NCI-H510A treated with DMSO at 0.1 percent for 48 hours (cell line): ENCODE measurements at places on chromosomes 2 and 18.

GRCh38 chr2:128262315-128263253 lies 56.1 kb downstream of the HS6ST1 start:
- no peak for DNase-seq

- no peak for DNase-seq
These were observed 67.5 kb upstream of the APCDD1 start for GRCh38 chr18:10386956-10387355.

DNA sequence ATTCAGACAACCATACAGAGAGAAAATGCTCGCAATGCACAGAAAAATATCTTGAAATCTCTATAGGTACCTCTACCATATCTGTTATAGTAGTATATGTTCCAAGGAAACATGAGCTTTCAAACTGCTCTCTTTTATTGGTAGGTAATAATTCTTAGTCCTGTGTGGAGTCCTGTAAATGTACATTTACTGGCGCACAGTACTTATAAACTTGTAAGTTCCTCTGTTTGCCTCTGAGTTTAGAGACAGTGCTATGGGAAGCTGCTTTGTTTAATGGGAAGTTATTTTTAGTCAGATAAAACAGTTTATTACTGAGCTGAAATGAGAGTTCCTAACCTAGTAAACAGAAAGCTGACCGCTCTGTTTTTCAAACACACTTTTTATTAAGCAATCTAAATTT lies 52.7 kb downstream of the CCDC93 start:
- DNase-seq, result no peak

DNA sequence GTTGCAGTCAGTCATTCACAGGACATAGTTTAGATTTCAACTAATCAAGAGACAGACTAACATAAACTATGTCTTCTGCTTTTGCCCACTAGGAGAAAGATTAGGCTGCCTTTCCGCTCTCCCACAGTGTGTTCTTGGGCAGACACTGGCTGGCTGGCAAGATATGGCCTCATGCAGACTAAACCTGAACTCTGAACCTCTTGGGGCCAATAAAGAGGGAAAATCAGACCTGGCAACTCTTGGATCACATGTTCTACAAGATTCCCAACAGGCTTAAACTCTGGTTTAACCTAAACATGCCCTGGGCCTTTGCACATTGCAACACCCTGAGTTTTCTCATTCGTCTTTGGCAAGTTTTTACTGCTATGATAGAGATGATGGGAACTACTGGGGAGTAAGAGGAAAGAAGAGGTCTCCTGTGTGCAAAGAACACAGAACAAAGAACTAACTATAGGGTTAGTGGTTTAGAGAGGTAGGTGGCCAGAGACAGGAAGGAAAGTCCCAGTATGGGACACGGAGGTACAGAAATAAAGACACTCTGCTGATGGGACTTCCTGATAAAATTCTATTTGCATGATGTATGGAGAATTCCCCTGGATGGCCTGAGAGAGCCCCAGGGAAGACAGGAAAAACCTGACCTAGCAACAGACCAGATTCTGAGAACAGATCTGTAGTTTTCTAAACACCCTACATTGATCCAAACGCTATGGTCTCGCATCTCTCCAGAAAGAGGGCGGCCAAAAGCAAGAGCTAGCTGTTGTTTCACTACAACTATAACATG lies 2.0 kb upstream of the ATRAID start:
- no peak for DNase-seq

DNA sequence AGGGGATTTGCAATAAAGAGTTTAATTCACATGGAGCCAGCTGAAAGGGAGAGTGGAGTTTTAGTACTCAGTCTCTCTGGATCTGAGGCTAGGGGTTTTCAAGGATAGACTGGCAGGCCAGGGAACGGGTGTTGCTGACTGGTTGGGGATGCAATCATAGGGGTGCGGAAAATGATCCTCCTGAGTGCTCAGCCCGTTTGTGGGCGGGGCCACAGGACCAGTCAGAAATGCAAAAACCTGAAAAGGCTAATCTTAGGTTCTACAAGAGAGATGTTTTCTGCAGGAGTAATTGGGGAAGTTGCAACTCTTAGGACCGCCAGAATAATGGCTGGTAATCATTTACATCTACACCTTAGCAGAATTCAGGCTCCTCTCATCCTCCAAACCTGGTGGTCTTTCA lies 2.5 kb downstream of the NFU1 start:
- DNase-seq, result no peak

DNA sequence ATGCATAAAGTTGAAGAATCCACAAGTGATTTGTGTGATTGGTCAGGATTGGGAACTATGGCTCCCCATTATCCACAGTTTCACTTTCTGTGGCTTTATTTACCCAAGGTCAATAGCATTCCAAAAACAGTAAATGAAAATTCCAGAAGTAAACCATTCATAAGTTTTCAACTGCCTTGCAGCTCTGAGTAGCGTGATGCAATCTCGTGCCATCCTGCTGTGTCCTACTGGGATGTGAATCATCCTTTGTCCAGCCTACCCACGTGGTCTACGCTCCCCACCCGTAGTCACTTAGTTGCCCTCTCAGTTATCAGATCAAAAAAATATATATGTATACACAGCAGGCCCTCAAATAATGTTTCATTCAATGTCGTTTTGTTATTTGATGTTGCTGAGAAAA lies 89.0 kb upstream of the DLGAP1 start:
- DNase-seq, result no peak

DNA sequence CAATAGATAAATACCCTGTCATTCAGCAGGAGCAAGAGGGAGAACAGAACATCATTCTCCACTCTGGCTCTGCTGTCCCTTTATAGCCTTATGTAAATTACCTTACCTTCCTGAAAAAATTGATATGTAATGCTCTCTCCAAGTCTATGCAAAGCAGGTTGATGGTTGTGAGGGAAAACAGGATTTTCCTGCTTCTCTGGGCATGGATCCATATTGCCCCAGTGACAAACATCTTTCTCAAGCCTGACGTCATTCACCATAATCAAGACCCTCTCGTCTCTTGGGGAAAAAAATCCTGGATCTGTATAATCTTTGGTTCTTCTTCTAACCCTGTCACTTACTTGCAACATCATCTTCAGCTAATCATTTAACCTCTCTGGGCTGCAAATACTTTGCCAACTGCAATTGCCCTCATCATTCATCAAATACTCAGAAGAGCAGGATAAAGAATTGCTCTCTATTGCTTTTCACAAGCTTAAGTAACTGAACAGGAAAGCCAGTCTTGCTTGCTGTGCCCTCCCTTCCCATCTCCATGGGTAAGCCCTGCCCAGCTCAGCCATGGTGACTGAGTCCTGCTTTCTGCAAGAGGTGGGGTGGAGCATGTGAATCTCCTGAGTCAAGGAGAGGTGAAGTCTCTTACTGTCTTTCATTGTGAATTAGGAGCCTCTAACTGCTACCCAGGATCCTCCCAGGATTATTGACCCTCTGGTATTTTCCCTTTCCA lies 123.7 kb upstream of the KLF7 start:
- DNase-seq, result no peak

GRCh38 chr2:238231251-238231793 lies 8.5 kb downstream of the HES6 start:
- no peak for DNase-seq

- DNase-seq, result no peak
These were observed 4.3 kb downstream of the GPR35 start for GRCh38 chr2:240629619-240629967.

DNA sequence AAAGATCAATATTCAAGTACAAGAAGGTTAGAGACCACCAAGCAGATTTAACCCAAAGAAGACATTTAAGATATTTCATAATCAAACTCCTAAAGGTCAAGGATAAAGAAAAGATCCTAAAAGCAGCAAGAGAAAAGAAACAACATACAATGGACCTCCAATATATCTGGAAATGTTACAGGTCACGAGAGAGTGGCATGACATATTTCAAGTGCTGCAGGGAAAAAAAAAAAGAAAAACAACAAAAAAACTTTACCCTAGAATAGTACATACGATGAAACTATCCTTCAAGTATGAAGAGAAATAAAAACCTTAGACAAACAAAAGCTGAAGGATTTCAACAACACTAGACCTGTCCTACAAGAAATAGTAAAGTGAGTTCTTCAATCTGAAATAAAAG lies 91.5 kb upstream of the CD226 start:
- no peak for DNase-seq

- DNase-seq, result no peak
These were observed 4.5 kb upstream of the MTLN start for GRCh38 chr2:110216803-110217202.
